ENCODE measurements at places on chromosomes 13 and 19.

DNA sequence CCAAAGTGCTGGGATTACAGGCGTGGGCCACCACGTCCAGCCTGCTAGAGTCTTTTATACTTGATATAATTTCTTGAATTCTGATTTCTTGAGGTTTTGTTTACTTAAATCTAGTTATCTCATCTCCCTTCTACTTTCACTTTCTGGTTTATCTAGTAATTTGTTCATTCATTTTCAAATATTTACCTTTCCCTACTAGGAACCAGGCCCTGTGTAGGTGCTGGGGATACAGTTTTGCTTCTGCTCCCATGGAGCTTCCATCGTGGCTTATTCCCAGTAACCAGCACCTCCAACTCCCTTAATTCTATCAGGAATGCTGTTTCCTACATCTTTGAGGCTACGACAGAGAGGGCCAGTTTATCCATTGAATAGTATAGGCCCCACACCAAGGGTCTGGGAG is 24.1 kb upstream of the TRIM13 start:
- DNase-seq: no peak

DNA sequence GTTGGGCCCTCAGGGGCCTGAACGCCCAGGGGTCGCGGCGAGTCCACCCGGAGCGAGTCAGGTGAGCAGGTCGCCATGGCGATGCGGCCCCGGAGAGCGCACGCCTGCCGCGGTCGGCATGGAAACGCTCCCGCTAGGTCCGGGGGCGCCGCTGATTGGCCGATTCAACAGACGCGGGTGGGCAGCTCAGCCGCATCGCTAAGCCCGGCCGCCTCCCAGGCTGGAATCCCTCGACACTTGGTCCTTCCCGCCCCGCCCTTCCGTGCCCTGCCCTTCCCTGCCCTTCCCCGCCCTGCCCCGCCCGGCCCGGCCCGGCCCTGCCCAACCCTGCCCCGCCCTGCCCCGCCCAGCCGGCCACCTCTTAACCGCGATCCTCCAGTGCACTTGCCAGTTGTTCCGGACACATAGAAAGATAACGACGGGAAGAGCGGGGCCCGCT is at the start of gene CCNA1:
TSS of gene CCNA1 (plus strand) at position 390 of the 439 bp plus-strand sequence. CDS start 562 bp downstream, outside the sequence.
- DNase-seq: peak; percentile 80

GRCh38 chr13:113843063-113843654 is 20.7 kb downstream of the GAS6 start:
- DNase-seq: no peak

DNA sequence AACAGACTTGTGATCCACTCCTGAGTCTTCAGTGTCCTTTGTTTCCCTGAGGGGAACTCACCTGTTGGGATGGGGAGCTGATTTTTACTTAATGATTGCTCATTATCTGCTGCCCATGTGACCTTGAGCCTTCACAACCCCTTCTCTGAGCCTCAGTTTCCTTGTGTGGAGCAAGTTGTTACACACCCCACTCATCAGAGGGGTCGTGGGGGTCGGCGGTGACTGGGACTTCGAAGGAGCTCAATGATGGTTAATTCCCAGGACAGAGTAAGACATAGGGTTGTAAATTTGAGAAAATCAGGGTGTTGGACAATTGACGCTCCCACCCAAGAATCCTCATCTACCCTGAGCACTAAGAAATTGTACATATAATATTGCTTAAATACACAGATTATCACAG is 13.5 kb downstream of the LILRA5 start:
- DNase-seq: no peak

- no peak for DNase-seq
Measured at GRCh38 chr19:345320-345879, 804 bp upstream of the MIER2 start.

Measured in MCF 10A (cell line).